ENCODE measurements at places on chromosomes 3 and 15.

- DNase-seq, result peak; percentile 16
Observed at GRCh38 chr15:74988007-74988800, 7.2 kb upstream of the SCAMP5 start.

GRCh38 chr3:42473083-42473932, 29.1 kb upstream of the VIPR1 start:
- no peak for DNase-seq

DNA sequence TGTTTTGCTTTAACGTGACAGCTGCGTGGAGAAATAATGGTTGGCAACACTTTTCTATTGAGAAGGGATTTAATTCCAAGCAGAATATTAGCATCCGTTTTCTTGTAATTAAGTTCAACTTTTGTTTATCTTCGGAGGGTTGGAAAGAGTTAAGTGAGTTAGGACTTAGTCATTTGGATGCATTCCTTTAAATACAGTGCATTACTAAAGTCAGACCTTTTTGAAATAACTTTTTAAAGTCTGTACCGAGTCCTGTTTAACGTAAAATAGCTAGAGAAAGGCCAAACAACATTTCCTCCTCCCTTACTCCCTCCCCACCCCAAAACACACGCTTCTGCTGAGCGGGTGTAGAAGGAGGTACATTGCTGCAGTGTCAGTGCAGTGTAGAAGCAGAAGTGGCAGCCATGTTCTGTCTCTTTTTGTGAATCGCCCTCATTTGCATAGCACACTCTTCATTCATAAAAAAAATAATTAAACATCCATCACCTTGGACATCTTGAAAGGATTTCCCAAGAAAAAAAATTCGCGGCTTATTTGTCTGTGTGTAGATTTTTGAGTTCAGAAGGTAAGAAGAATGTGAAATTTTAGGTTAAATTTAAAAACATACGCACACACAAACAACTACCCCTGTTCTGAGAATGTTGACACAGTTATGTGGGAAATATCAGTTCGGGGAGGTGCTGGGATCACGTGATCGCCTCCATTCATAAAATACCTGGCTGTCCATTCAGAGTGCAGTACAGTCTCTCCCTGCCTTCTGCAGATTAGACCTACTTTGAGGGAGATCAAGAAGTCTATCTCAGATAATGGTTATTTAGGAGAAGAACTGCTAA, 1.6 kb downstream of the SPRED1 start:
- peak; percentile 34 for DNase-seq

DNA sequence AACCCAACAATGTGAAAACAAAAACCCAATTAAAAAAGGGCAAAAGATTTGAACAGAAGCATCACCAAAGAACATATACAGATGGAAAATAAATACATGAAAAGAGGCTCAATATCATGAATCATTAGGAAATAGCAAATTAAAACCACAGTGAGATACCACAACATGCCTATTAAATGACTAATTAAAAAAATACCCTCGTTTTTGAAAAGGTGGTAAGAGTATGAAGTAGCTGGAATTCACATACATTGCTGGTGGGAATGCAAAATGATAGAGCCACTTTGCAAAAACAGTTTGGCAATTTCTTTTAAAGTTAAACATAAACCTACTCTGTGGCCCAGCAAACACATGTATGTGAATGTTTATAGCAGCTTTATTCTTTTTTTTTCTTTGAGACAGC, 75.8 kb downstream of the B3GNT5 start:
- no peak for DNase-seq

DNA sequence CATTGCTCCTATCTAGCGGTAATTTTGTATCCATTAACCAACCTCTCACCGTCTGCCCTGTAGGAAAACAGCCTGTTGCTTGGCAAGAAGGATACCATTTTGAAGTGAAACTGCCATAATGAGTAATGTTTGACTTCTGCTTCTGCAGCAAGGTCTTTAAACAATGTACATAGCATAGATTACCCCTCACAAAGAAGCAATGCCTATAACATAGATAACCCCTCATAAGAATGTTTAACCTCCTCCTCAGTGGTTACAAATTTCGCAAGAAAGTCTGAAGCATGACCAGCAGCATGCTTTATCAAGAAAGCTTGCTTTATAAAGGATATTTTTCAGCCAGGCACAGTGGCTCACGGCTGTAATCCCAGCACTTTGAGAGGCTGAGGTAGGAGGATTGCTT, 61.2 kb upstream of the MFGE8 start:
- no peak for DNase-seq

- DNase-seq, result no peak
Observed at GRCh38 chr3:57275393-57275792, 17.1 kb downstream of the ASB14 start.

GRCh38 chr15:91338766-91339165, 238.7 kb downstream of the SV2B start:
- no peak for DNase-seq

- no peak for DNase-seq
Observed at GRCh38 chr3:45864760-45865519, 21.4 kb upstream of the CCR9 start.

- no peak for DNase-seq
Observed at GRCh38 chr3:37163262-37164015, 10.9 kb downstream of the LRRFIP2 start.

DNA sequence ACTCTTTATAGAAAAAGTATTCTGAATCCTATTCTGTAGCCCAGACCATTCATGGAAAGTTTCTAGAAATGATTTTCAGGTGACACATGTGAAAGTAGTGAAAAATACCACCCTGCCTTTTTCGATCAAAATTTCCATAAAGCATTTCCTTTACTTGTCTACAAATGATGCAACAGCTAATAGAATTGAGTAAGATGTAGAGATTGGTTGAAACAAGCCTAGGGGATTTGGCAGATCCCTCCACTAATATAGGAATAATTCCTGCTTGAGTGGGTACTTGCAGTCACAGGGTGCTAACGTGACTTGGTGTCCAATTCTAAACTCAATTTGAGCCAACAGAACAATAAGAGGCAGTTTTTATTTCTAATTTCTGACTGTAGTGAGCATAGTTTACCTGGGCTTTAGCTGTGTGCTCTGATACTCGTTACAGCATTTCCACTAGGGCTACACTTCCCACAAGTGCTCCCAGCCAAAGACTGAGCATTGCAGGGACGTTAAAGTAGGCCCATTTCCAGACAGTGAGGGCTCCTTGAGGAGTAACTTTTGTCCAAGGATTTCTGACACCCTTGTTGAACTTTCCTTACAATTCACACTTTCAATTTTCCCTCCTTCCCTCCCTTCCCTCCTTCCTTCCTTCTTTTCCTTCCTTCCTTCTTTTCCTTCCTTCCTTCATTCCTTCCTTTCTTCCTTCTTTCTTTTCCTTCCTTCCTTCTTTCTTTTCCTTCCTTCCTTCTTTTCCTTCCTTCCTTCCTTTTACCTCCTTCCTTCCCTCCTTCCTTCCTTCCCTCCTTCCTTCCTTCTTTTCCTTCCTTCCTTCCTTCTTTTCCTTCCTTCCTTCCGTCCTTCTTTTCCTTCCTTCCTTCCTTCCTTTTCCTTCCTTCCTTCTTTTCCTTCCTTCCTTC, 53.9 kb upstream of the TP63 start:
- no peak for DNase-seq

DNA sequence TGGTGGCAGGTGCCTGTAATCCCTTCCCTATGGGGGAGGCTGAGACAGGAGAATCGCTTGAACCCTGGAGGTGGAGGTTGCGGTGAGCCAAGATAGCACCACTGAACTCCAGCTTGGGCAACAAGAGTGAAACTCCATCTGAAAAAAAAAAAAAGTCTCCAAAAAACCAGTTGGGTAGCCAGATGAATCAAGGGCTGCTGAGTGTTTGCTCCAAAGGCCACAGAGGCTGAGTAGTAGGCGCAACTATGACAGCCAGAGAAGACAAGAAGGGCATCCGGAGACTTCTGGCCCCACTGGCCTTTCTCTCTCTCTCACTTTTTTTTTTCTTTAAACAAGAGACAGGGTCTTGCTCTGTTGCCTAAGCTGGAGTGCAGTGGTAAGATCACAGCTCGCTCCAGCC, 131.8 kb downstream of the SMAD6 start:
- no peak for DNase-seq

DNA sequence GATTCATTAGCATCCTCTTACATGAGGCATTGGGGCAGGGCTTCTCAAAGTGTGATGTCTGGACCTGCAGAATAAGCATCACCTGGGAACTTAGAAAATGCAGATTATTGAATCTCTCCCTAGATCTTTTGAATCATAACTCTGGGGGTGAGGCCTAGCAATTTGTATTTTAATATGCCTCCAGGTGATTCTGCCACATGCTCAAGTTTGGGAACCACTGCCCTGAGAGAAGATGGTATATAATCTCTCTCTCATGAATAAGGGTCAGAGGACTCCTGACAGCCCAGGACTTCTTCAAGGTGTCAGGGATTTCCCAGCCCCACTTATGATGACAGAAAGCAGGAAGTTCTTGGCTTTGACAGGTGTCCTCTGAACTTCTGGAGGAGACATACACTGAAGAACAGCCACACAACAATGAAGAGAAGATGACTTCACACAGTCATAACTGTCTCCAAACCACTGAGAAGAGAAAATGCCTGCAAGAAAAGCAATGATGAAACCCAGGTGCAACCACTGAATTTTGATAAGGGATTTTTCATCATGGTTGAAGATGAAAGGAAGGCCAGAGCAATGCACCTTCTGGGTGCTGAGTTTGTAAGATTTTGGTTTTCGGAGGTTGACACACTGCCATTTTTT, 211.9 kb upstream of the MRPL3 start:
- DNase-seq, result no peak

DNA sequence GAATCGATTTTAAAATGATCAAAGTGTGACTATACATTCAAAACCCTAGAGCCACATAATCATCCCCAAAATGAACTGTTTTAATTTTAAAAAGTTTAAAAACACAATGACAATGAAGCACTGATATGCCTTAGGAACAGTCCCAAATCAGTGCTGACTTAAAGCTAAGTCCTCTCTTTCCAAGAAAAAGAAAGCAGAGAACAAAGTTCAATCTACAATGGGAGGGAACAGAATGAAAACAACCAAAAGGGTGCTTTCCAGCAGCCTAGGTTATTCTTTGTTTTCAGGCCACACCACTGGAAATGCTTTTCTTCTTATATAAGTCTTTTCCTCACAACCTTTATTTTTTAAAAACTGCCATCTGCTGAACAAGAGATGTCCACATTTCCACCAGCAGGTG, 7.2 kb upstream of the STIMATE start:
- no peak for DNase-seq

- no peak for DNase-seq
Observed at GRCh38 chr3:137948400-137949072, 61.4 kb upstream of the CLDN18 start.

- no peak for DNase-seq
Observed at GRCh38 chr15:96657096-96657495, 326.6 kb downstream of the NR2F2 start.

- DNase-seq, result peak; percentile 28
Observed at GRCh38 chr3:57158813-57159738, 6.1 kb downstream of the IL17RD start.

DNA sequence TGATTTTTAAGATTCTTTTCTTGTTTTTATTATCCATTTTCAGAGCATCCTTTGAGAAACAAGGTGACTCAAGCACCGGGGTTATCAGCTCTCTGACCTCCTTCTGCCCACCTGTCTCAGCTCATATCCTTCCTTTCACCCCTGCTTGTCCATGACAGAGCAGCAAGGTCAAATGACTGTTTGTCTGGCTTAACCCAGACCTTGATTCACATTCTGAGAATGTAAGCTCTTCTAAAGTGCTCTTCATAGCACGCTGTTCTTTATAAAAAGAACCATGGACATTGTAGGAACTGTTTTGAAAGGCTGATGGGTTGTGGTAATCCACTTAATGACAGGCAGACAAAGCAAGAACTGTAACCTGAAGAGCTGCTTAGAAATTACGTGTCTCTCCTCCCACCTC, 122.5 kb downstream of the CHST2 start:
- no peak for DNase-seq

- no peak for DNase-seq
Observed at GRCh38 chr3:49456466-49456865, 13.6 kb upstream of the DAG1 start.

DNA sequence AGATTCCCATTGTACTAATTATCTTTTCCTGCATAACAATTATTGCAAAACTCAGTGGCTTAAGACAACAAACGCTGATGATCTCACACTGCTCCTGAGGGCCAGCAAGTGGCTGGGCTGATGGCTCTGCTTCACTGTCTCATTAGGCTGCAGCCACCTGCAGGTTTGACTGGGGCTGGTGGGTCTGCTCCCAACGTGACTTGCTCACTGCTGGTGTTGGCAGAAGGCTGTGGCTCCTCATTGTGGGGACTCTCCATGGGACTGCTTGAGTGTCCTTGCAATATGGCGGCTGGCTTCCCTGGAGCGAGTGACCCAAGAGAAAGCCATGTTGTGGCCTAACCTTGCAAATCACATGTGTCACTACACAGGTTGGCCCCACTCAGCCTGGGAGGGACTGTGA, 71.1 kb downstream of the PLXNA1 start:
- DNase-seq, result no peak

DNA sequence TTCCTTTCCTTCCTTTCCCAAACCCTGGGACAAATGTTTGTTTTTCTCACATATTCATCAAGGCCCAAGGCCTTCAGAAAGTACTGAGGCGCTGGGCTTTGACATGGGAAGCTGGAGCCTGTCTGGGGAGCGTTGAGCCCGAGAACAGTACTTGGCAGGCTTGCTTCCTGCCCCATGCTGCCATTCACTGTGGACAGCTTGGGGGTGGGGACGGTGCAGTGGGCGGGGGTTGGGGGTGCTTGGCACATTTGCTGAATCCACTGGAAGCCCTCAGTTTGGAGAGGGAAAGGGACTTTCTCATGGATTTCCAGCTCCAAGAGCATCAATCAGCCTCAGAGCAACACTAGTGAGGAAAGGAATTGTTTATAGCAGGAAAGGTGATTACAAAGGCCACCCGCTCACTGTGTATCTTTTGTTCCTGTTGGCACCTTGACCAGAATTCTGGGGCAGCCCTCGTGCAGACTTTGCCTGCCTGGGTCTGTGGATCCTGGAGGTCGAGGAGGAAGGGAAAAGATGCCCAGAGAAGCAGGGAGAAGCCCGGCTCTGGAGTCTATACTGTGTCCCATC, 199.8 kb upstream of the RGMA start:
- no peak for DNase-seq

- no peak for DNase-seq
Observed at GRCh38 chr15:39079296-39079847, 501.5 kb upstream of the THBS1 start.

DNA sequence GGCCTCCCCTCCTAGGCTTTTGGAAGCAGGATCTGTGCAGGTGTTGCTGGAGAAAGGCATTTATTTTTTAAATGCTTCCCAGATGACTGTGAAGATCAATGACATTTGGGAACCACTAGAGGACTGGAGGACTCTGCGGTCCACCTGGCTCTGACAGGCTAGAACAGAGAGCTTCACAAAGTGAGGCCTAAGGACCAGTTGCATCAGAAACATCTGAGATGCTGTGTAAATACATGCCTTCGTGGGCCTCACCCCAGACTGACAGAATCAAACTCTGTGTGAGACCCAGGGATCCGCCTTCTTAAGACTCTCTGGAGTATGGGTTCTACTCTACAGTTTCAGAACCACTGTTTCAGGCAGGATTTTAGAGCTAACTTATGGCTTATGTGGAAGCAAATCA, 105.0 kb upstream of the ICE2 start:
- DNase-seq, result no peak

Measured in CD4-positive, alpha-beta T cell treated with Interleukin-12 subunit alpha and Interleukin-12 subunit beta, for 1 hour (primary cell).